ENCODE measurements at places on chromosomes 6 and 20.

- no peak for DNase-seq
These were observed 7.1 kb upstream of the AP5S1 start for GRCh38 chr20:3812975-3813847.

DNA sequence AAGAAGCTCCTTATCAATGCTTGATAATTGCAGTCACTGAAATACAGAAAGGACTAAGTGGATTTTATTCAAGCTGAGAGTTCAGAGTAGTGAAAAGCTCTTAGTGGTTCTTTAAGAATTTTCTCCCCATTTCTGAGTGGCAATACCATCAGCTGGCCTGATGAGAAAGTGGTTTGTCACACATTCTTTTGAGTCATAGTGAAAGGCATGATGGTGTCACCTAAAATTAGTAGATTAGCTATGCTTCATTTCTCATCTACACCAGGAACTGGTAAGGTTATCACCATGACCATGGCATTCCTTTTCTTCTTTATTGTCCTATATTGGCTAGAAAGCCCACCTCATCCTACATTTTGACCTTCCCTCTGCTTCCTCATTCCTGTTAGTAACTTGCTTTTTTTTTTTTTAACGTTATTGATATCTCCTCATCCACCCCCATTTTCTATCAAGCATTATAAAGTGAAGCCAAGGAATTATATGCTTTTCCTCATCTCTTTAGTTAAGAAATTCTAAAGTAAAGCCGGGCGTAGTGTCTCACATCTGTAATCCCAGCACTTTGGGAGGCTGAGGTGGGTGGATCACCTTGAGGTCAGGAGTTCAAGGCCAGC, 67.4 kb upstream of the LOC128125822 start:
- DNase-seq = no peak

DNA sequence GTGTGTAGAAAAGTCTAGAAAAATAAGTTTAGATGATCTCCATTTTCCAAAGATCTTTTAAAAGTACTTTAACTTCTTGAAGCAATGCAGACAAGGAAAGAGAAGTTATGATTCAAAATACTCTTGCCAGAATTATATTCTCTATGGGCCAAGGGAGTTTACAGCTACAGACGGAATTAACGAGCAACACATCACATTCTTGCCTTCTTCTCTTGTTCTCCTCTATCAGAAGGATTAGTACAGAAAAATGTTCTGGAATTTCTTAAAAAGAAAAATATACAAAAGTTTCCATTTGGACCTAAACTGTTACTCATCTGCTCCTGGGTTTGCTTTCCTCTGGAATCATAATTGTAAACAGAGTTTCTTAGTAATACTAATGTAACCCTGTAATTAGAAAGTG, 284.7 kb upstream of the HSF2 start:
- DNase-seq = no peak

DNA sequence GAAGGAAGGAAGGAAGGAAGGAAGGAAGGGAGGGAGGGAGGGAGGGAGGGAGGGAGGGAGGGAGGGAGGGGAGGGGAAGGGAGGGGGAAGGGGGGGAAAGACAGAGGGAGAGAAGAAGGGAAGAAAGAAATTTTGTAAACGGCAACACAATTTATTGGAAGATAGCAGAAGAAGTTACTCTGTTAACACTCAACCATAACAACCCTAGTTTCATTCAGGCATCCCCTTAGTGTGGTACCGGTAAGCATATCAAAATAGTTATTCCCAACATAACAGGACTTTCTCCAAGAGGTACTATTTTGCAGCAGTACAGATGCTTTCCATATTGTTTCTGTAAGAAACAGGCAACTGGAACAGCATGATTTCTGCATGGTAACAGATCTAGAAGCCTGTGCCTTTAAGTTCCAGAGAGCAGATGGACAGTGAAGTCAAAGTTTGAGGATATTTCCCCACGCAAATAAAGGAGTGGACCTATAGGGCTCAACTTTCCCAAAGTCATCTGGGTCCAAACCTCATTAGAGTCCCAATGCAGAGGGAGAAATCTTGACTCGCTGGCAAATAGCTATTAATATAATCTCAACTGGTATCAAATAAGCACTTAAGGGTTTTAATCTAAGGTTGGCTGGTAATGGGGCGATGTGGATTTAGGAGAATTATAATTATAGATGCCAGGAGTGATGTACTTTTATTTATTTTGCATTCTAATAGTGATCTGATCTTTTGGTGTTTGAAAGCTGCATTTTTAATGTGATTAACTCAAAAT, 69.4 kb downstream of the TENT5A start:
- DNase-seq = no peak

- DNase-seq = peak; percentile 72
These were observed 24.6 kb downstream of the RIMS4 start for GRCh38 chr20:44785768-44786167.
